ENCODE measurements at places on chromosomes 16 and 17.

DNA sequence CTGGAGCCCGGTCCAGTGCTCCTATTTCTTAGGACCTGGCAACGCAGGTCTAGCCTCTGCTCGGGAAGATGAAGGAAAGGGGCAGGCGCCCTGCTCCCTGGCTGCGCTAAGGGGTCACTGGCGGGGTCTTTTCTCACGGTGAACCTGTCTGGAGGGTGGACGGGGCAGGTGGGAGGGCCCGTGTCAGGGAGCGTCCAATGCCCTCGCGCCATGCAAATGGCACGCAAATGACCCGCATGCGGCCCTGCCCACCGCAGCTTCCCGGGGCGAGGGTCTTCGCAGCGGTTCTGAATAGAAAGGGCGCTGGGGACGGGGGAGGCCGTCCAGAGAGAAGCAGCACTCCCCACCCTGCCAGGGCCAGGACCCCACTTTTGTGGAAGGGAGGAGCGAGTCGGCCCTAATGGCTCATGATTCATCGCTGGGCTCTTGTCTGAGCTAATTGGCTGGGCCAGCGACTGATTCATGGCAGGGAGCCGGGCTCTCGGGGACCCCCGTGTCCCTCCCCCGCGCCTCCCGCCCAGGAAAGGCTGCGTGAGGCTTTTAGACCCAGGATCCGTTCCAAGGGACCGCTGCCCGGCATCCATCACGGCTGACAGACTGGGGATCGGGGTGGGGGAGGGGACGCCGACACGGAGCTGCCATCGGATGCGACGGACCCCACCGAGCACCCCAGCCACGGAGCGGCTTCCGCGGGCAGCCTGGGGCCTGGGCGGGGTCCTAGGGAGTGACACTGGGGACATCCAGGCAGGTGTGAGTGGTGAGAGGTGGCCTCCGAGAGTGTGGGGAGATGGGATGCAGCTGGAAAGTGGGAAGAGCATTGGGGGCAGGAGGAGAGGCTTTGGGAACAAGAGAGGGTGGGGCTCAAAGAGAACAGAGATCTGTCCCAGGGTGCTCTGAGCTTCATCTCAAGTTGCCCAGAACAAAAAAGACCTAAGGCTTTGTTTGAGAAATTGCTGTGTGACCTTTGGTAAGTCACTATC is 25.0 kb upstream of the NGFR start:
- no peak overlapping the region for H3K27ac ChIP-seq
- no peak overlapping the region for H3K4me3 ChIP-seq
- no peaks in the 10 kb centered on the region for H3K4me1 ChIP-seq
- H3K27me3 ChIP-seq: peaks cover 47% of the 10 kb centered on the region

GRCh38 chr16:67650023-67650422 is 5.1 kb downstream of the CARMIL2 start:
- H3K4me3 ChIP-seq: no peak overlapping the region
- H3K36me3 ChIP-seq: peaks cover 30% of the 10 kb centered on the region
- DNase-seq: no peak
- no peak overlapping the region for H3K27ac ChIP-seq

DNA sequence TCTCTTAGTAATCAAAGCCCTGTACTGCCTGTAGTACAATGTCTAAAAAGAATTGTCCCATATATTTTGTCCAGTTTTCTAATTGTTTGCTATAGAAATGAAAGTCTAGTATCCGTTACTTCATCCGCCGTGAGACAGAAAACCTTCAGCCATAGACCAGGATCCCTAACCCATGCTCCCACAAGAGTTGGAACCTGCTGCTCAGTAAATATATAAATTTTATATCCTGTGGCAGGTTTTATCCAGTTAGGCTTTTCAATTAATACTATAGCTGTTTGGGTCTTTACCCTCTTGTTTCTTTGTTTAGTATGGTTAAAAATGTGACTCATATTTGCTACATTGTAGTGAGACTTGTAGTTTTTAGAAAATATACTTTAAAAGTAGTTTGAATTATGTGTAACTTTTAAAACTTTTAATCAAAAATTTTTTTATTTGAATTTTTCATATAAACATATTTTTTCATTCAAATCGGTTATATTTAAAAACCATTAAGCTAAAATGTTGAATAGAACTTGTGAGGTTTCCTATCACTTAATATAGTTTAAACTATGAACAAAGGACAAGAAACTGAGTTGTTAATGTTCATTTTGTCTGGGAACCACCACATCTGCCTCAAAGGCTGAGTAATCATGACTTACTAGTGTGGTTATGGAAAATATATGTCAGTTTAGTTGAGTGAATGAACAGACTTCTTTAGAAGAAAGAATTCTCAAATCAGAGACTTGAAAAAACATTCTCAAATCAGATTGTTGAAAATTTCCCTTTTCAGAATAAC is 54.8 kb downstream of the VMP1 start:
- DNase-seq: no peak
- peak overlapping the region; percentile 64 for H3K4me3 ChIP-seq
- H3K27me3 ChIP-seq: no peaks in the 10 kb centered on the region
- peaks cover 40% of the 10 kb centered on the region for H3K36me3 ChIP-seq
- H3K27ac ChIP-seq: peak overlapping the region; percentile 96

GRCh38 chr16:1330260-1330914 is 3.1 kb upstream of the BAIAP3 start:
- no peak for DNase-seq
- H3K4me1 ChIP-seq: peaks cover 6% of the 10 kb centered on the region
- peaks cover 3% of the 10 kb centered on the region for H3K36me3 ChIP-seq
- H3K4me3 ChIP-seq: no peak overlapping the region
